Stimulated activated CD4-positive, alpha-beta T cell treated with anti-CD3 and anti-CD28 coated beads, Interleukin-2, amount 100 ng/mL, for 4 hours (primary cell): ENCODE measurements at places on chromosomes 16 and 17.

DNA sequence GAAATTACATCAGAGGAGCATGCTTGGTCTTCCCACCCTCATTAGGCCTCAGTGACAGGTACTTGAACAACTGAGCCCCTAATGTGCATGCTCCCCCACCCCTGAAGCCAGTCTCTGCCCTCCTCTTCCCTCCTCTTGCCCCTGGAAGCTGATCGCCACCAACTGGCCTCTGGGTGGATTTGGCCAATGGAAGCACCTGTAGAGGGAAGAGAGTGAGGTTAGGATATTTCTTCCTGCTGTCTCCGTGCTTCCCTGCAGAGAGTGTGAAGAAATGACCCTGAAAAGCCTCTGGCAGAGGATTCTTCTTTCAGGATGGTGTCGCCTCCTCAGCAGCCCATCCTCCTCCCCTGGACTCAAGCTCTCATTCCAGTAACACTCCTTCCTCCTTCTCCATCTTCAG lies 5.9 kb upstream of the CBLN1 start:
- DNase-seq = no peak

GRCh38 chr17:59542960-59543635 lies 22.3 kb upstream of the DHX40 start:
- no peak for DNase-seq

DNA sequence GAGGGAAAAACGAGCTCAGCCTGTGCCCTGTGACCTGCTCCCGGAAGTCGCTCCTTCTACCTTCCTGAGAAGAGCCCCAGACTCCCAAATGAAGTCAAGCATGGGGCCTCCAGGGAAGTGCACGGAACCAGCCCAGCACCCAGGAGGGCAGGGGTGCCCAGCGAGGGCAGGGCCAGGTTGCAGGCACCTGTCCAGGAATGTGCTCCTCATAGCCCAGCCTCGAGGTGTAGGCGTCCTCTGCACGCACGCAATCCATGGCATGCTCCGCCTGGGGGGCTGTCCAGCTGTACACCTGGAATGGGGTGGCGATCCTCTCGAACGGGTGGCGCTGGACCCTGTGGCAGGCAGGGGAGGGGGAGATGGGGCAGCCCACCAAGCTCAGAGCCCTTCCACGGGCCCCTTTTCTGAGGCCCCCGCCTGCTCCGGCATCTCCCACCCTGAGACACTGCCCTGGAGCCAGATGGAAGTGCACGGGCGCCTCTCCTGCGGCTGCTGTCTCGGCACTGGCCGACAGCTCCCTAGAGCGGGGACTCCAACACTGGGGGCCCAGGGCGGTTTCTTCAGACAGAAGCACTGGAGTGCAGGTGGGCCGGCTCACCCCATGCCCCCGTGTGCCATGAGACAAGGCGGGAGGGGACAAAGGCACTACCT lies 10.9 kb downstream of the CLUH start:
- DNase-seq = no peak

DNA sequence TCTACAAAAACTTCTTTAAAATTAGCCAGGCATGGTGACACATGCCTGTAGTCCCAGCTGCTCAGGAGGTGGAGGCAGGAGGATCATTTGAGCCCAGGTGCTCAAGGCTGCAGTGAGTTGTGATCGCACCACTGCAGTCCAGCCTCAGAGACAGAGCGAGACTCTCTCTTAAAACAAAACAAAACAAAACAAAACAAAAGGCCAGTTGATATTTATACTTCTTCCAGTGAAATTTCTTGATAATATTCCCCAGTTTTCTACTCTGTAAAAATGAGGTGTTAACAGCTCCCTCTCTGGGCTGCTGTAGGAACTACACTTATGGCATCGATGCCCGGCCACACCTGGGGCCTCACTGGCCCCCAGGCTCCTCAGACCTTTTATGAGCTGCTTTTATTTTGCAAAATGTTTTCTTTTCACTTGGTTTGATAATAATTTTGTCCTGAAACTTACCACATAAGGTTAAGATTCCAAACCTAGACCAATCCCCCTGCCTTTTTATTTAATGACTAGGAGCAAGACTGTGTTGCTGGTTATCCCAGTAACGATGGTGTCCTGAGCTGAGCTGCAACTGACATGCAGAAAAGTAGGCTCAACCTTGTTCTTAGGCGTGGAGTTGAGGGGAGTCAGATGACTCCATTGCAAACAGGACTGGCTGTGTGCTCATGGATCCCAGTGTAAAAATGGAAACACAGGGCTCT lies 17.6 kb downstream of the MAPK8IP3 start:
- peak; percentile 7 for DNase-seq

- DNase-seq = no peak
Observed at GRCh38 chr16:79451196-79451816, 149.2 kb downstream of the MAF start.

DNA sequence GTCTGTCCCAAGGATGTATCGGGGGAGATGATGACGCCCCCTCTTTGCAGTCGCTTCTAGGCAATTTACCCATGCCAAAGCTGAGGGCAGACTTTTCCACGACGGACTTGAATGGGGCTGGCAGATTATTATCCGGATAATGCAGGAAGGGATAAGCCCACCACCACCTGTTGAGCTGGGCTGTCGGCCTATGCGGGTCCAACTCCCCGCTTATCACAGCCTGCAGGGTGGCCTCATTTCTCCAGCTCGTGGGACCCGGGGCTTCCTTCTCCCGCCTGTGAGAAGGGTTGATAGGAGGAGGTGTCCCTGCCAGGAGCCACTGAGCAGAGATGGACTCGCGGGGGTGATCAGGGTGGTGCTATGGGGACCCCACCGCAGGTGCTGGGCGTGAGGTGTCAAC lies 559 bp downstream of the CACNG5 start:
- DNase-seq = no peak

- peak; percentile 15 for DNase-seq
Observed at GRCh38 chr16:8931859-8932258, 31.8 kb downstream of the USP7 start.

DNA sequence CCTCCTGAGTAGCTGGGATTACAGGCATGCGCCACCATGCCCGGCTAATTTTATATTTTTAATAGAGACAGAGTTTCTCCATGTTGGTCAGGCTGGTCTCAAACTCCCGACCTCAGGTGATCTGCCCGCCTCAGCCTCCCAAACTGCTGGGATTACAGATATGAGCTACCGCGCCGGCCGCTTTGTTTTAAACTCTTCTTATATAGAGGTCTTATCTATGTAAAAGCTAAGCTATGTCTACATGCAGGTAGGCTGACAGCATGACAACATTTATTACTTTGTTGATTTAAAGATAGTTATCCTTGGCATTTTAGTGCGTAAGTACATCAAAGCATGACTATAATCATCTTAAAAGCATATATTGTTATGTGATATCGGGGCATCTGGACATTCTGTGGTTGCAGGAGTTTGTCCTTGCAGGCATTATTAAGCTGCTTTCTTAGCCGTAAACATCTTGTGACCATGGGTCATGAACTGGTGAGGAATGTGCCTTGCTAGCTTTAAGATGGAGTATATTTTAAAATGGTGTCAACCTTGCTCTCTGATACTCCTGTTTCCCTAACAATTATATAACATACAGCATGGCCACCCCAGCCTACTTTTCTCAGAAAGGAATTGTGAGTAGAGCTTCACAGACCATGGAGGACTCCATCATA lies 45.8 kb upstream of the TAOK1 start:
- DNase-seq = no peak

DNA sequence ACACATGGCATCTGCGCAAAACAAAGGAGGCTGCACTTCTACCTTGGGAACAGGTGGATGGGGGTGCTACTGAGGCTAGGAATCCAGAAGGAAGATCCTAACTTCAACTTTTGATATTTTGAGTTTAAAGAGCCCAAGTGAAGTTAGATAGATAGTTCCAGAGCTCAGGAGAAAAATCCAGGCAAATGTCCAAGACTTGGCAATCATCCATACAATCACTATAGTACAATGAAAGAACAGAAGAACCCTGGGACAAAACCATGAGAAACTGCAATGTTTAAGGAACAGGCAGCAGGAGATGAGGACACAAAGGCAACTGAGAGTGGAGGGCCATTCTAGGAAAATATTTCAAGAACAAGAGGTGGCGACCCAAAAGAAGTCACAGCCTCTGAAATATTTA lies 12.4 kb downstream of the CDYL2 start:
- DNase-seq = no peak

DNA sequence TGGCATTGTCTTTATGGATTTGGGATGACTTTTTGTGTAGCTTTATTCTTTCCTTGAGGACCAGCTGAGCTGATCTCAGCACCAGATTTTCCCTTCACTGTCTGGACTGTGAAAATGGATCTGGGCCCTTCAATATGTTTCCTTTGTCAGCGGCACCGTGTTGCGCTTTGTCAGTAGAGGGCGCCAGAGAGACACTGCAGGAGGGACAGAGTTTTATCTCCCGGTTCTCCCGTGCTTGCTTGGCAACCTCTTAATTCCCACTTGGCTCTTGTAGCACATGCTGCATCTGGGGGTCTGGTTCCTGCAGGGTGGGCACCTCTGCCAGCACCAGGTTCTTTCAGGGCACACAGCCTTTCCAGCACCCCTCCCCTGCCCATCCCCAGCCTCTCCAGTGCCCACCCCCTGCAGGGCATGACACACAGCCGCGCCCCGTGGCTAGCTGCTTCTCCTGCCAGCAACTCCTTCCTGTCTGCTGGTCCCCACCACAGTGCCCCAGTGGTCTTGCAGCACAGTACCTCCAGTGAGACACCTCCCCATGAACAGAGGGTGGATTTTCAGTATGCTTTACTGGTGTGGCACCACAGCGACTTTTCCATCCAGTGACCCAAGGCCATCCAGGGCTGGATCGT lies 19.6 kb downstream of the OR1D5 start:
- DNase-seq = no peak

DNA sequence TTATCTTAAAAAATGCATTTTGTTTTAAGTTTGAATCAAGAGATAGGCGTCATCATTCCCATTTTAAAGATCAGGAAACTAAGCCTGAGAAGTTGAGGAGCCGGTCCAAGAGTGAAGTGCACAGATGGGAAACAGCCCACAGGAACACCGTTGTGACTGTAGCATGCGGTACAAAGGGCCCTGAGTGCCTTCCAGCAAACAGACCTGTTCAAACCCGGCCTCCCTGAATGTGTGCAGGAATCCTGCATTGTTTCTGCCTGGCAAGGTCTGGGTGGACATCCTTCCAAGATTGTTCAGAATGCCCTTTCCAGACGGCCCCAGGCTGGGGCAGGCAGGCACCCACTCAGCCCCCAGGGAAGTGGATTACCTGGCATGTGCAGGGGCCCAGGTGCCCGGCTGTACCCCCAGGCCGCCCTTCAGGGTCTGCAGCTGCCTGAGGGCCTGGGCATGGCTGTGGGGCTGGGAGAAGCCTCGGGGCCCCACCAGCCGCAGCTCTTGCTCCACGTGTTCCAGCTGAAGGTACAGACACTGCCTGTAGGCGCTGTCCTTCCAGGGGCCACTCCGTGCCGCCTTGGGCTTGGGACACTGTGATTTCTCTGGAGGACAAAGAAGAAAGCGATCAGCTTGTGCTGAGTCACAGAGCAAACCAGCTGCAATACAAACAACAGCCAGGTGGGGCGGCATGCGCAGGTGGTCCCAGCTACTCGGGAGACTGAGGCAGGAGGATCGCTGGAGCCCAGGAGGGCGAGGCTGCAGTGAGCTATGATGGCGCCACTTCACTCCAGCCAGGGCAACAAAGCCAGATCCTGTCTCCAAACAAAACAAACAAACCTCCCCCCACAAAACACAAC lies 45.0 kb upstream of the GCSH start:
- DNase-seq = no peak

DNA sequence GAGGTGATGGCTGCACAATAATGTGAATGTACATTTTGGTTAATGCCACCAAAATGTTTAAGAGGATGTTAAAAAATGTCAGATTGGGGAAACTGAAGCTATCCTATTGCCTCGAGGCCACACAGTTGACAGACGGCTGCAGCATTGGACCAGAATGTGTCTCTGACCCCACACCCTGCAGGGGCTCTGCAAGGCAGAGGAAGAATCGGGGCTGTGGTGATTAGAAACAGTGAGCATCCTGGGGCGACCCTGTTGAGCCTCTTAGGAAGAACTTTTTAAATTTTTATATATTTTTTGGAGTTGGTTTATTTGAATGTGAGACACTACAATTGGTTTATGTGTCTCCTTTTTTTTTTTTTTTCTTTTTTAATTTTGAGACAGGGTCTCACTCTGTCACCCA lies 15.0 kb upstream of the ADORA2B start:
- no peak for DNase-seq

- DNase-seq = no peak
Observed at GRCh38 chr16:25586826-25587225, 104.9 kb upstream of the HS3ST4 start.

GRCh38 chr16:27650073-27650701 lies 100.2 kb downstream of the KATNIP start:
- DNase-seq = no peak

DNA sequence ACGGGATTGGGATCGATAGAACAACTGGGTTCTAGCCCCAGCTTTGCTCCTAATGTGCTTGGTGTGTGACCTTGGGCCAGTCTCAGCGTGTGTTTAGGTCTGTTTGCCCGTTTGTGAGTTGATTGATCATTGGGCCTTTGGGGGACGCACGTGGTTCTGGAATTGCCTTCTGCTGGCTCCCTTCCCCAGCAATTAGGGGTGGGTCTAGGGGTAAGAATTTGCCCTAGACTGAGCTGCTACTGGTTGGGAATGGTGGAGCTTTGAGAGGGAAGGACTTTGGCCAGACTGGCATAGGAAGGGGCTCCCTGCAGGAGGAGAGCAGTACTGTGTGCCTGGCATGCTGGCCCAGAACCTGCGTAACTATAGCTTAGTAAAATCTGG lies 1.5 kb downstream of the SPNS2 start:
- DNase-seq = no peak

GRCh38 chr17:22138861-22139469 lies 446.6 kb downstream of the KCNJ18 start:
- DNase-seq = no peak

DNA sequence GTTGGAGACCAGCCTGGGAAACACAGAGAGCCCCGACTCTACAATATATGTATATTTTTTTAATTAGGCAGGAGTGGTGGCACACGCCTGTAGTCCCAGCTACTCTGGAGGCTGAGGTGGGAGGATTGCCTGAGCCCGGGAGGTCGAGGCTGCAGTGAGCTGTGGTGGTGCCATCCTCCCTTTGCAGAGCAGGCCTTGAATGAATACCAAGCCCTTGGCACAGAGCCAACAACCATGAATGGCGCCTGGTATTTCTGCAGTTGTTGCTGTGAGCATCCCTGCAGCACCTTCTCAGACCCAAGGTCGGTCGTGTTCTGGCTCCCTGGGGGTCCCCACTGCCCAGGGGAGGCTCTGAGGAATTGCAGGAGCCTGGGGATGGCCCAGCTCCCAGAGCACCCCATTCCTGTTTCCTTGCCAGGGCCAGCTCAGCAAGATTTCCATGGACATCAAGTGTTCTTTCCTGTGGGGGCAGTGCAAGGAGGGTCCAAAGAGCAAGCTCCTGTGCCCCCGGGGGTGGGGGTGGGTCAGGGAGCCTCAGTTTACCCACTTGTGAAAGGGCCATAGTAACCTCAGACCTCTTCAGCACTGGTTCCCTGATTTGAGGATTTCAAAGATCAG lies 25.6 kb upstream of the RMI2 start:
- DNase-seq = no peak

DNA sequence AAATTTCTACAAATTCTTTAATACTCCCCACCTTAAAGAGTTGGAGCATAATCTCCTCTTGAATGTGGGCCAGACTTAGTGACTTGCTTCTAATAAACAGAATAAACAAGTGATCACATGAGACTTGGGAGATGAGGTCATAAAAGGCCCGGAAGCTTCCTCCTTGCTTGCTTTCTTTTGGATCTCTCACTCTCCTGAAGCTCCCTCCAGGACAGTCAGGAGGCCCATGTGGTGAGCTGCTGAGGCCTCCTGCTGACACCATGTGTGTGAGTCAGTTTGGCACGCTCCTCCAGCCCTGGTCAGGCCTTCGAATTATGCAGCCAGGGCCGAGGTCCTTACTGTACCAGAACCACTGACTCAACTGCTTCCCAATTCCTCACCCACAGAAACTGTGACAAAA lies 53.2 kb downstream of the NDEL1 start:
- no peak for DNase-seq
